ENCODE measurements at places on chromosomes 7 and 10.

DNA sequence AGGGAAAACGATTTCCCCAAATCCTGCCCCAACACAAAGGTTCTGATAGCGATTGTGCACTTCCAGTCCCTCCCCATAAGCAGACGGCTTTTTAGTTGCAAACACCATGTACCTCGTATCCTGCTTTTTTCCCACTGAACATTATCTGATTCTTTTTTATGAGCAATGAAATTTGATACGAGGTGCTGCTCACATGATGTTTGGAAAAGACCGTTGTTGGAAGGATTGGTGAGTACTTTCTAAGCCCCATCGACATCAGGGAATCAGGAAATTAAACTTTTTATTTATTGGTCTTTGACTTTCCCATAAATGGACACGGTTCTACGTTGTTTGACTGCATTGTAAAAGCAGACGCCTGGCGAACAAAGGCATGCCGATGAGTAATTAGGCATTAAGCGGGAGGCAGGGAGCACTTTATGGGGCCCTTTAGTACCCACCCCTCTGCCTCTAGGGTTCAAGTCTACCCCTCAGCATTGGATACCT lies 49.4 kb downstream of the TEX36 start:
- DNase-seq, result no peak

- no peak for DNase-seq
Observed at GRCh38 chr7:118288098-118288497, 63.6 kb downstream of the ANKRD7 start.

DNA sequence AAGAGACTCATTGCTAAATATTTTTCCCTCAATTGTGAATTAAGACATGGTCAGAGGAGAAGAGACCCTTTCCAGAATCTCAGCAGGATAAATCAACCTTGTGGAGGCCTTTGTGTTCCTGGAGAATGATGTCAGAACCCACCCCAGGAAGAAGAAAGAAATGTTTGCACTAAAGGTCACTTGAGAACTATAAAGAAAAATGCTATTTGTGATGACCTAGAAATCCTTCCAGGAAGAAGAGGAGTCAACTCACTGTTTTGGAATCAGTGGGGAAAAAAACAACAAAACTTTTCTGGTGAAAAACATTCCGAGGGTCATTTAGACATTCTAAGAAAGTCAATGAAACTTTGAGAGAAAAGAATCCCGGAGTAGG lies 129.1 kb upstream of the ANKRD1 start:
- DNase-seq, result no peak

DNA sequence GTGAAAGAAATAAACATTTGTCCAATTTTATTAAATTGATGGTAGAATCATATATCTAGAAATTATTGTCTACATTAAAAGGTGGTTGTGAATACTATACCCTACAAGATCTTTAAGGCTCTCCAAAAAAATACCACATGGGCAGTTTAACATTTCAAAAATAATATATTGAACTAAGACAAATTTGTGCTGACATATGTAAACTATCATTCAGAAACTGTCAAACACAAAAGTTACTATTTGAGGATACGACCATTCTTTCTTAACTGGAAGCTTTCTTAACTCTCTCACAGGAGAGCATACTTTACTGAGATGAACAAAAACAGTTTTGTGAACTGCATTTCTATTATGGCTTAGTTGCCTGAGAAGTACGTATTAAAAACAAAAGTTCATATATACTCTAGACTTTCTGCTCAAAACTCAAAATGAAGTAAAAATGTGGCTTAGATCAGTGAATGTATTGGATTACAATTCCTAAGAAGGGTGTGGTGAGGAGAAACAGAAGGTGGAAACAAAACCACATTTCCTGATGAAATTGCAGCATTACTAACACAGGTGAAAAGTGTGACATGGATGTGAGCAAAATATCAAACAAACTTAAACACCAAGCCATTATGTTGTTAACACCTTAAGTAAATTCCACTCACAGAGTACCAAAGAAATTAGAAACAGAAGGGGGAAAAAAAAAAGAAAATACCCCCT lies 138.5 kb downstream of the SEMA3A start:
- no peak for DNase-seq

- no peak for DNase-seq
Observed at GRCh38 chr7:132709971-132710567, 133.8 kb upstream of the PLXNA4 start.

Data from activated T-helper 1 cell treated with anti-CD3 and anti-CD28 coated beads, Interleukin-2, amount 50 U/mL, for 16 hours (primary cell).